SK-MEL-5 (cell line): ENCODE measurements at places on chromosomes 4 and X.

DNA sequence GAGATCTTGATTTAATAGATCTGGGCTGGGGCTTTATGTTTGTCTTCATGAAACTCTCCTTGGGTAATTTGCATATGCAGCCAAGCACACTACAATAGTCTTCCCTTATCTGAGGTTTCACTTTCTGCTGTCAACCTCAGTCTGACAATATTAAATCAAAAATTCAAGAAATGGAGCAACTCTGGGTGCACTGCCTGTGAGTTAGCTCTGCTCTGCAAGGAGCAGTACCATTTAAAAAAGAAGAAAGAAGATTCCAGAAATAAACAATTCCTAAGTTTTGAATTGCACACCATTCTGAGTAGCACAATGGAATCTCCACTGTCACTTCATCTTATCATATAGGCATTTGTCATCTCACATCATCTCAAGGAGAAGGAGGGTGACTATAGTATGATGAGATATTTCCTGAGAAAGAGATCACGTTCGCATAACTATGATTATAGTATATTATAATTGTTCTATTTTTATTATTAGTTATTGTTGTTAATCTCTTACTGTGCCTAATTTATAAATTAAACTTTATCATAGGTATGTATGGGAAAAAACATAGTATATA is 9.4 kb downstream of the FNIP2 start:
- no peak for DNase-seq

DNA sequence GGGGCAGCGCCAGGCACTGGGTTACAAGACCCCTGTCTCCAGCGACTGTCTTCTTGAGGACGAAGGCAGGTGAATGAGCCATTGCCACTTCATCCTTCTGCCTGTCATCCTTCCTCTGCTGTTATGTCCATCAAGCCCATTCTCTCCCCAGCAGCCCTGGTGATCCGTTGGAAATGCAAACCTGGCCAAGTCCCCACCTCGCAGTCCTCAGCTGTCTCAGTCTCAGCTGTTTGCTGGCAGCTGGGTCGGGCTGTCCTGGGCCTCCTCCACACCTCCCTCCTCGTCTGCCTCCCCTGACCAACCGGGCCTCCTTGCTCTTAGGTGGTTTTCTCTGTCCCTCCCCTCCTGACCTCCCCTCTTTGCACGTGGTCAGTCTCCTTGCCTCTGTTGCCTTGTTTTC is 38.0 kb downstream of the PTTG2 start:
- no peak for DNase-seq

- no peak for DNase-seq
Measured at GRCh38 chr4:41268721-41269517, 12.2 kb downstream of the UCHL1 start.

GRCh38 chrX:20796450-20796849 is 529.7 kb upstream of the RPS6KA3 start:
- no peak for DNase-seq

DNA sequence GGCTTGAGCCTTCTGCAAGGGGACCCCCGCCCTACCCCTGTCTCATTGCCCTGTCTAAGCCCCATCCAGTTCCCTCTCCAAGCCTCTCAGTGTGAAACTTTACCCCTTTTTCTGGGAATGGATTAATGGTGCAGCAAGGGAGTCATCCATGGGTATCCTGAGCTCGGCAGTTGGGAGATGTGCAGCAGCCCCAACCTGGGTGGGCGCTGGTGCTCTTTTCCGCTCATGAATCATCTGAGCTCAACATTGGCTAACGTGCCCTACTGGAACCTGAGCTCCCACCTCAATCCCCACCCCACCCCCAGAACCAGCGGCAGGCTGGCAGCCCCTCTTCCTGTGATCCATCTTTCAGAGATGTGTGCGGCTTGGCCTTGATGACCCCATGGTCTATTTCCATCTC is 130.3 kb upstream of the MSX1 start:
- DNase-seq: no peak

- DNase-seq: no peak
Measured at GRCh38 chr4:7772711-7773385, 166.8 kb downstream of the AFAP1 start.

DNA sequence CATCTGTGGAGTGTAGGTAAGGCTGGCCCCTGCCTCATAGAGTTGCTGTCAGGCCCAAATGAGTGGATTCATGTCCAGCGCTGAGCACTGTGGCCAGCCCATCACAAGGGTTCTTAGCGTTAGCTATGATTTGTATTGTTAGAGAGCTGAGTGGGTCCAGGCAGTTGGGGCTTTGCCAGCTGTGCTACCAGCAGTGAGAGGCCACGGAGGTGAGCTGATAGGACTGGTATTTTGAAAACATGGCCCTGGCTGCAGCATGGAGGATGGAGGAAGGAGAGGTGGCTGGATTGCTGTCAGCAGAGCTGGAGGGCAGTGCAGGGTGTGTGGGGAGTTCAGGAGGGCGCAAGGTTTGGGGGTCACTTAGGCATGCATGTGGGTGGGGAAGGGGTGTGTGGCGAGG is 69.8 kb downstream of the PSAPL1 start:
- DNase-seq: no peak

- DNase-seq: peak; percentile 65
Measured at GRCh38 chr4:17587094-17587822, 10.3 kb downstream of the LAP3 start.

- DNase-seq: no peak
Measured at GRCh38 chr4:52750819-52751486, at the start of gene ERVMER34-1. Gene ERVMER34-1 (minus strand): TSS chr4:52751425. CDS start chr4:52745520, 5,905 bp downstream.

- DNase-seq: no peak
Measured at GRCh38 chr4:45063696-45064095, 337.3 kb upstream of the GNPDA2 start.

DNA sequence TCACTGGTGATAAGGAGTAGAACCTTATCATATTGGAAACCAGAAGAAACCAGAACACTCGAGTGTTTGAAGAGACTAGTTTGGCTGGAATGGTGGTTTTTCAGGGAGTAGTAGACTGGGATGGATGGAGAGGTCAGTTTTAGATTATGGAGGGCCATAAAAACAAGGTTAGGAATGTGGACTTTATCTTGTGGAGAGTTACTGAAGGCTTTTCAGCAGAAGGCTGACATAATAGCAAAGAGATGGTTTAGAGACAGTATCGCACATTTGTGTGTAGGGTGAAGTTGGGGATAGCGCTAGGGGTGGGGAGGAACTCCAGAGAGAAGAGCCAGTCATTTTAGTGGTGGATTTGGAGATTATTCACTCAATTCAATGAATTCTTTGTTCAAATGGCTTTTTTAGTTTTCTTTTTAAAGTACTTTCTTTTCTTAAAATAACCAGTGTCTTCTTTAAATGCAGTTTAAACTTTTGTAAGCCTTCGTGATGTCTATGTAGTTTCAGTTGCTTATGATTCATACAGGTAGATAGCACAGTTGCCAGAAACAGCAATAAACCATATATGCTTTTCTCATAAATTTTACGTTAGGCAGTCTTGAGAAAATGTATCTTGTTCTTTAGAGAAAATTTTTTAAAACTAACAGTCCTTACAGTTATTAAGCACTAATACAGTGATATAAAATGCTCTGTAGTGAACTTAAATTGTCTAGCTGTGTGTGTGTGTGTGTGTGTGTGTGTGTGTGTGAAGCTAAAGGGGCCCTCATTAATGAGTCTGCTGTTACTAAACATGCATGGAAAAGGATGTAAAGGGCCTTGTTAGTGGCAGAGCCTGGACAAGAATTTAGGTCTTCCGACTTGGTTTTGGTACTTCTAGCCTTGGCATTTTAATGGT is 3.8 kb downstream of the ARHGAP10 start:
- DNase-seq: no peak

DNA sequence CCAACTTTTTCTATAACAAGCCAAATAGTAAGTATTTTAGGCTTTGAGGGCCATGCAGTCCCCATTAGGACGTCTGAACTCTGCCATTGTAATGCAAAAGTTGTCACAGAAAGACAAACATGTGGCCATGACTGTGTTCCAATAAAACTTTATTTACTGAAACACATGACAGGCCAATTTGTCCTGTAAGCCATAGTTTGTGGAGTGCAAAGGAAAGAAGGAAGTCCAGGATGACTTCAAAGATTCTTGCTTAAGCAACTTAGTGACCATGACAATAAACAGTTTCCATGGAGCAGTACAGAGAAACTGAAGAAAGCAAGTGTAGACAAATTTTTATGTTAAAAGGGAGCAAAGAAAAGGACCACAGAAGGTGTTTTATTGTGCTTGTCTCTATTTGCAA is 35.0 kb upstream of the MYOZ2 start:
- no peak for DNase-seq

DNA sequence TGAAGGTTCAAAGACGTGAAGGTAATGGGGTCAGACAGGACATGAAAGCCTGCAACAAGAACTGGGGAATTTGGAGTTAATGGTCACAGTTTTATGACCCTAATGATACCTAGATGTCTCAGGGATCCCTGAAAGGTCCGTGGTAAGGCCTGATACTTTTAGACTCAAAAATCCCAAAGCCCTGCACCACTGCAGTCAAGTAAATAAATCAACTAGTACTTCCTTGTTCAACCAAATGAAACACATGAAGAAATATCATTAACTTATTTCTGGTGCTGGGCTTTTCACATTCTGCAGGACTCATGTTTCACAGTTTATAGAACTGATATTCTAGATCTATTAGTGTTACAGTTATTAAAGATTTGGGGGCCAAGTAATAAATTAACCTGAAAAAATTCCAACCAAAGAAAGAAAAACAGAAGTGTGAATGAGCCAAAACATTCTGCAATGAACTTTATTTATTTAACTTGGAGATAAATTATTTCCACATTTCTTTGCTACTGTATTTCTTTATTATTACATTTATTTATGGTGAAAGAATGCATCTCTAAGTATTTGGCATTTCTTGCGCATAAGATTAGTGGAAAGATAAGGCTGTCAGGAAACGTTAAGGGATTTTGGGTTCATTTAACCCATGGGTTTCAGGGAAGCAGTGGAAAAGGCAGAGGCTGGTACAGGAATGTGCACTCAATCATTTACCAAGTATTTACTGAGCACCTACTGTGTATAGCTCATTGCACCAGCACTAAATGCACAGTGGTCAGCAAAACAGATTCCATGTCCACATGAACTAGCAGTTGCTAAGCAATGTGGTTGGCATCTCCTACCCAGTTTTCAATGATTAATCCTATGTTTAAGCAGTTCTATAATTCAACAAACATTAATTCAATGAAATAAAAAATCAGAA is 8.7 kb downstream of the WDFY3 start:
- DNase-seq: no peak
